ENCODE measurements at places on chromosomes 11 and 22.
A peak's percentile ranks its signal among the peaks of the same experiment; 100 is the strongest.

GRCh38 chr11:20042811-20043341 is 117.4 kb downstream of the DBX1 start:
- no peak for DNase-seq

DNA sequence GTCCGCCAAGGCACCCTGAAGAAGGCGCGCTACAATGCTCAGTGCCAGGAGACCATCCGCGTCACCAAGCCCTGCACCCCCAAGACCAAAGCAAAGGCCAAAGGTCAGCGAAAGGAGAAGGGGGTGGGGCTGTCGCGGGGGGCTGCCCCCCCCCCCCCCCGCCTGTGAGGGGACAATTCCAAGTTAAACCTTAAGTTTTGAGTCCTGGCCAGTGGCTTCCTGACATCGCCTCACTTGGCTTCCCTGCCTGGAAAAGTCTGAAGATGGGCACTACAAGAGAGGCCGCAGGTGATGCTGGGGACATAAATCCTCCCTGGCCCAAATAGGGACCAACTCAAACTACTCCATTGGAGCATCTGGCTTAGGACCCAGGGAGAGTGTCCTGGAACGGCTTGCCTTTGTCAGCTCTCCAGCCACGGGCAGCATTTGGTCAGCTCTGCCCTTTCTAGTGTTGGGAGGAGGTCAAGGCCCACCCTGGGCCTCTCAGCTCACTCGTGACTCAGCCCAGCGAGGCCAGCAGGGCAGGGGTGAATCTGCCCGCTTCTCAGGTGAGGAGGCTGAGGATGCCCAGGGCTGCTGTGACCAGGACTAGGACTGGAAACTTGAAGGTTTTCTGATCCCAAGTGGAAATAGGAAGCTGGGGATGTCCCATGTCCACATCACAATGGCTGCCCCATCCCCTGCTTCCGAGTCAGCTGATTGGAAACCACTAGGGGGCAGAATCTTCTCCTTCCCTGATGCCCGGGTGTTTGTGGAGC is 1.4 kb downstream of the MDK start:
- no peak for DNase-seq

- DNase-seq, result no peak
These were observed 305.9 kb downstream of the BRD1 start for GRCh38 chr22:49521787-49522224.

DNA sequence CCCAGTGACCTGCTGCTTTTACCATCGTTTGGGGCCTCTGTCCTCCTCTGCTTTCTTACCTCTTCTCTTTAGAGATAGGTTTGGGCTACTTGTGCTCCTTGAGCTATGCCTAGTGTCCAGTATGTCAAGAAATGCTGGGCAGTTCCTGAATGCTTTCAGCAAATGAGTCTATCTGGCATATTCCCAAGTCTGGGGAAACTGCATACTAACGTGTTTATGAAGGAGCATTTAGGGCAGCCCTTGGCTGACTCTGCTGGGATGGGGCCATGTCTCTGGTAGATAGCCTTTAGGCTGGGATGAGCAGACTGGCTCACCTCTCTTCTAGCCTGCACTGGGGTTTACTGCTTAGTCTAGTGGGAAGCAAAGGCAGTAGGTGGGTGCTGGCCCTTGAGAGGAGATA is 43.7 kb upstream of the SUSD2 start:
- no peak for DNase-seq

DNA sequence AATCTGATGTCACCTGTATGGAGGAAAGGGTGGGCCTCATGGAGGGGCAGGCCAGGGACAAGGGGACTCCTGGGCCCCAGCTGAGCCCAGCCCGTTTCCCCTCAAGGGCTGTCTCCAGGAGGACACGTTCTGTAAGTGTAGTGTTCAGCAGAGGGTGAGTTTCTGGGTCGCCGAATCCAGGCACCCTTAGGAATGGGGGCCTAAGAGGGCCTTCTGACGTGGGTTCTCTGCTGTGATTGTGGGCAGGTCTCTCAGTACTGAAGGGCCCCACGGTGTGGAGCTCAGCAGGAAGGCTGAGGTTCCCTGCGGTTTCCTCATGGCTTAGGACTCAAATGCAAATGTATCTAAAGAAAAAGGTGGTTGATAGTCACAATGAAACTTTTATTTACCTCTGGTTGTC is 6.5 kb downstream of the PTDSS2 start:
- DNase-seq, result peak; percentile 42

DNA sequence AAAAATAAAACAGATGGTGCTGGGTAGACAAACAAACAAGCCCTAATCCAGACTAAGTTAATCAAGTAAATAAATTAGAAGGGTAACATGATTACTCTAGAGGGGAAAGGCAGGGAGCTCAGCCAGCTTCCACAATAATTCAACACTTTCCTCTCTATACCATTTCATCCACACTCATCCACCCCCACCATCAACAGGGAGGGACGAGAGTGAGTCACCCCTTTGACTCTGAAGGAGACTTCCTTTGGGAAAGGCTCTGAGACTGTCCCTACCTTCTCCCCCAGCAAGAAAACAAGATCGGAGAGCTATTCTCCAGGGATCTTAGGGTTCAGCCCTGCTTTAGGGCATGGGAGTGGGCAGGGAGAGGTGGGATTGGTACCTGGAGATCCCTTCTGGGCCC is 33.1 kb downstream of the TRIM66 start:
- no peak for DNase-seq

- DNase-seq, result no peak
These were observed 8.3 kb downstream of the KRTAP5-11 start for GRCh38 chr11:71574418-71574817.

- DNase-seq, result no peak
These were observed 77.6 kb downstream of the MIAT start for GRCh38 chr22:26735019-26735409.

- DNase-seq, result no peak
These were observed 41.6 kb upstream of the ISX start for GRCh38 chr22:35024364-35024692.

GRCh38 chr11:130616573-130616972 is 168.1 kb downstream of the ADAMTS15 start:
- no peak for DNase-seq

- DNase-seq, result no peak
These were observed 102.8 kb downstream of the GGTLC2 start for GRCh38 chr22:22746963-22747933.

DNA sequence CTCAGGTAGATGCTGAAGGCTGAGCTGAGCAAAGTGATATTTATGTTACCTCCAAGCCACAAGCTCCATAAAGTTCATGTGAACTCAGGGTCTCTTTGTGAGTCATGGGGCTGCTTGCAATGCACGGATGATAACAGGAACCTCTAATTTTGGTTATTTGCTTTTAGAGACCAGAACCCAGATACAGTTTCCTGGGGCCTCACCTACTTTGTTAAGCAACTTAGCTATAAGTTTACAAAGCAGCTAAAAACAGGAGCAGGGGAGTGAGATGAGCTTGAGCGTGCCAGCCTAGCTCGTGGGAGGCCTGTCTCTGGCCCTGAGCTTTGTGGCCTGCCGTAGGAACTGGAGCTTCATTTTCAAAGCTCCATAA is 29.2 kb downstream of the SREBF2 start:
- DNase-seq, result peak; percentile 44

DNA sequence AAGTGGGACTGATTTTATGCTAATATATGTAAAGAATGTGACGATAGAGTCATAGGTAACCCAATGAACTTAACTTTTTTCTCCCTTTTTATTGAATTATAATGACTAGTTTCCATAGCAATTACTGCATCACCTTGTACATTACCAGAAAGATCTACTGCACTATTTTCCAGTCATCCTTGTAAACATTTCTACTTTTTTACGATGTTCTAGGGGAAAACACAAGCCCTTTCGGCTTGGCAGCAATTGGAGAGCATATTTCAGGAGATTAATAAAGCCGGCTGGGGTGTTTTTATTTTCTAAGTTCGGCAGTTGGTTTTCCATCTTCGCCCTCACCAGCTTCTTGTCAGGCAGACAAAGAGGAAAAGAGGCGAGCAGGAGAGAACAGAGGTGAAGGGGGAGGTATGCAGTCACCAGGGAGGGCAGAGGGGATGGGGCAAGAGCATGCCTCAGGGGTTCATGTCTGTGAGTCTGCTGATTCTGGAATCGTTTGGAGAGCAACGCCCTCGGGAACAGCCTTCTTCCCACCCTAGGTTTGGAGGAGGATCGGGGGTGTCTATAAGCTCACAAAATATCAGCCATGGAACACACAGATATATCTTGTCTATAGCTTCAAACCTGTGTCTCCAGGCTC is 476.4 kb downstream of the MIAT start:
- DNase-seq, result no peak

- DNase-seq, result peak; percentile 19
These were observed 1.1 kb downstream of the HYOU1 start for GRCh38 chr11:119055901-119056300.
